ENCODE measurements at places on chromosomes 7 and 10.

GRCh38 chr7:47503281-47503680 lies 78.6 kb downstream of the TNS3 start:
- no peak for DNase-seq

DNA sequence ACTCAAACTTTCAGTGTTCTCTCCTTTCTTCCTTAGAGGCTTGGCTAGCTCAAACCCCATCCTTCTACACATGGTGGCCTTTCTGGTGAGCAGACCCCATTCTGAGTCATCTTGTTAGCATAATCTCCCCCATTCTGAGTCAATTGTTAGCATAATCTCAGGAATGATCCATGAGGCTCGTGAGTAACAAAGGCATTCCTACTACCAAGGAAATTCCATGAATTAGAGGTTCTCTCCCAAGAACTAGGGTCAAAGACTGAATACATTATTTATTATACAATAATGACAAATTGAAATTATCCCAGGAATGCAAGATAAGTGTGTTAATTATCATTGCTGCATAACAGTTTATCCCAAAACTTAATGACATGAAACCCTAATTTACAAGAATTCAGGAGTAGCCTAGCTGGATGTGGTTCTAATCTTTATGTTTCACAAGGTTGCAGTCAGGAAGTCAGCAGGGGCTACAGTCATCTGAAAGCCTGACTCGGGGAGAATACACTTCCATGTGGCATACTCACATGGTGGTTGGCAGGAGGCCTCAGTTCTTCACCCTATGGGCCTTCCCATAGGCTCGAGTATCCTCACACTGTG lies 100.2 kb downstream of the MMRN2 start:
- DNase-seq, result no peak

DNA sequence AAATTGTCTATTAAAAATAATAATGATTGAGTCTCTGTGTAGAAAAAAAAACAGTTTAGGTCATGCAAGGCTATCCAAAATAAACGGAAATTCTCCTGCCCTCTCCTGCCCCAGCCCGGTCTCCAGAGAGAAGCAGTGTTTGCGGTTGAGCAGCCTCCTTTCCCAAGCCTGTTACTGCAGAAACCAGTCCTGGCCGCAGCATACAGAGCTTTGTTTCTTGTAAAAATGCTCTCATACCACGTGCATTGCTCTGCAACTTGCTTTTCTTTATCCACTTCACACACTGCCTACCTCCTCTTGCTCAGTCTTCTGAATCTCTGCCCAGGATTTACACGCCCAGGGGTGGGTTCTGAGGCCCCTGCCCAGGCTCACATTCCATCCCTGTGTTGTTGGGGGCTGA lies 34.4 kb upstream of the CUL1 start:
- no peak for DNase-seq

GRCh38 chr7:132402751-132403245 lies 173.5 kb downstream of the PLXNA4 start:
- no peak for DNase-seq

GRCh38 chr10:13587391-13587790 lies 626 bp downstream of the PRPF18 start:
- no peak for DNase-seq

- no peak for DNase-seq
These were observed 57.2 kb upstream of the ANK3 start for GRCh38 chr10:60446851-60447250.

GRCh38 chr10:62681211-62681940 lies 123.1 kb upstream of the ADO start:
- peak; percentile 42 for DNase-seq

Measured in activated CD8-positive, alpha-beta memory T cell treated with anti-CD3 and anti-CD28 coated beads for 1 hour (primary cell).